ENCODE measurements at places on chromosomes 13 and 19.

GRCh38 chr13:20696073-20696472, 7.4 kb upstream of the IL17D start:
- no peak for DNase-seq

DNA sequence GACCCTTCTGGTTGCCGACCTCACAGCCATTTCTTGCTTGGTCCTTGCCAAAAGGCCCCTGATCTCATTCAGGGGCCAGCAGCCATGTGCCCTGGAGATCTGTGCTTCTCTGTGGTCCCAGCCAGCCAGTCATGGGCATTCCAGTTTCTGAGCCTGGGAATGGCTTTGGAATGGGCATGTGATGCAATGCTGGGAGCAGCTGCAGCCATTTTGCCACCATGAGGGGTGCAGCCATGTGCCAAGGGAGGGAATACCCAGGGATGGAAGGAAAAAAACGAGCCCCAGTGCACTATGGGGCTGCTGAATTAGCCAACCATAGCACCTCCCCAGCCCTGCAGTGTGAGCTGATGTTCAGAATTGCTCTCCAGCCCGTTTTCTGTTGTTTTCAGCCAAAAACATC, 26.3 kb downstream of the F2RL3 start:
- DNase-seq = no peak

DNA sequence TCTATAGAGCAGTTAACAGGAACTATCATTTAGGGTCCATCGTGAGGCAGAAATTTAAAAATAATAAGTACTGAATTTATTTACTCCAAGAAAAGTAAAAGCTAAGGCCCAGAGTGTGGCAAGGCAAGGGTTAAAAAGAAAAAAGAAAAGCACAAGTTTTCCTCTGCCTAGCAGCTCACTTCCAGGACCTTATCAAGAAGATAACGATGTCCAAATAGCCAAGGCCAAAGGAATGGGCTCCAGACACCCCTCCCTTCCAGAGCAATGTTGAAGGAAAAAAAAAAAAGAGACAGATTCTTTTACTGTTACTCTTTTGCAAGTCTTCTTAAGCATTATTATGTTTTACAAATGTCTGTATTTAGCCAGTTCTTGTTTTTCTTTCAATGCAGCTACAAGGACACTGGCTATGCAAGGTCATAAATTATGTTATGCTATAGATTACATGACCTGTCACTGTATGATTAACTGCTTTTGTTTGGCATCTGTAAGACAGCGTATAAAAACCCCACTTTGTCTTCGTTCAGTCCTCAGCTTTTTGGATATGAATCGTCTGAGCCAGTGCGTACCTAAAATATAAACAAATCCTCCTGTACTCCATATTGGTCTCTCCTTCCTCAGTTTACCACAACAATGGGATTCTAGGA, 2.9 kb upstream of the ZNF700 start:
- DNase-seq = no peak

DNA sequence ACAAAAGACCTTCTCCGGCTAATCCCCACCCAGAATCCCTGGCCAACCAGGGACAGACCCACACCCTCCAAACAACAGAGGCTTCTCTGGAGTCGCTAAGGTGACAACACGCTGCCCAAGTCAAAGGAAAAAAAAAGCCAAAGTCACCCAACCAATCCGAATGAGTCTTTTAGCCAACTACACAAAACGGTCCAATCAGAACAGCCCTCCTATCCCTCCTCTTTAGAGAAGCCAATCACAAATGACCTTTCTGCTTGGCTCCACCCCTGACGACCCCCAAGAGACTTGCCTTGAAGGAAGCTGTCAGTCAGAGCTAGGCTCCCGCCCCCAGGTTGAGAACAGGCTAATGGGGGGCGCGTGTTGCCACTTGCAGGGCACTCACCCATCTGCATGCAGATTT, 6.6 kb upstream of the FBXW9 start:
- peak; percentile 59 for DNase-seq

- DNase-seq = no peak
These were observed 799.8 kb upstream of the SLC10A2 start for GRCh38 chr13:103866048-103866447.

GRCh38 chr13:95593462-95593861, 40.9 kb downstream of the CLDN10 start:
- no peak for DNase-seq

- no peak for DNase-seq
These were observed 145.5 kb downstream of the DLEU7 start for GRCh38 chr13:50697746-50698539.

DNA sequence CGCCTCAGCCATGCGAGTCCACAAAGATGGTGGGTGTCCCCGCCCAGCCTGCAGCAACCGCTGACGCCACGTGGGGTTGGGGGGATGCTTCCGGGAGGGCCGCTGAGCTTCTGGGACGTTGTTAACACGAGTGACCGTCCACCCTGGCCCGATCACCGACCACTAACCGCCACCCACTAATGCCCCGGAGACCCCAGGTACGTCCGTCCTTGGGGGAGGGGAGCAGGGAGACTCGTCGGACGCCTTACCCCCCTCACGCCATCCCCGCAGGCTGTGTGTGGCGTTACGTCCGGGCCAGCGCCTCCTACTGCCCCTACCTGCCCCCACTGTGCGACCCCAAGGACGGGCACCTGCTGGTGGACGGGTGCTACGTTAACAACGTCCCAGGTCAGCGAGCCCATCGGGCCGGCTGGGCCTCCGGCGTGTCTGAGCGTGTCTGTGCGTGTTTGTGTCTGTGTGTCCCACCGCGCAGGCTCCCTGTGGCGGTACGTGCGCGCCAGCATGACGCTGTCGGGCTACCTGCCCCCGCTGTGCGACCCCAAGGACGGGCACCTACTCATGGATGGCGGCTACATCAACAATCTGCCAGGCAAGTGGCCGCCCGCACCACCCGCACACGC, 21.3 kb downstream of the PNPLA6 start:
- no peak for DNase-seq

GRCh38 chr13:99572921-99573320, 71.6 kb downstream of the TM9SF2 start:
- DNase-seq = no peak

Measured in activated T-cell treated with anti-CD3 and anti-CD28 coated beads, Interleukin-2, amount 50 U/mL, for 48 hours (primary cell).